ENCODE measurements at places on chromosomes 1 and 21.

DNA sequence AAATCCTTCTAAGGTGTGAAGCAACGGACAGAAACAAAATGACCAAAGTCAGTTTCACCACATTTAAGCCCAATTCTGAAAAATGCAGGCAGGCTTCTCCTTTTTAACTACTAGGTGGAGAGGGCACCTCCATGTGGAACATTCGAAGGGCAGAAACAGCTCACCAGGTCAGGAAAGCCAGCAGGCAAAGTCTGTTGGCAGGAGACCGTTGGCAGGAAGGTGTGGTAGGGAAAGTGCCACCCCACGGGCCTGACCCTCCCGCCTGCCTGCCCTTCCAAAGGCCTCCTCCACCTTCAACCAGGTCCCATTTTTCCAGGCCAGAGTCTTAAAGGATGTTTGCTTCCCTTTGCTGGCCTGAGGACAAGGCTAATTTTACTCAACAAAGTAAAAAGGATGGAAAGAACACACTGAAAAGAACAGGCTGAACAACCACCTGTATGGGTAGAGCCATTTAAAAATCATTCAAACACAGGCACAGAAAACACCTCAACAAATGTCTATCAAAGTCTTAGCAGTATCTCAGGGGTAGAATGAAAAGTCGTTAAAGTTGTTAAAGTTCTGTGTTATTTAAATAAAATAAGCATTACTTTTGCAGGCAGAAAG is 26.4 kb downstream of the CAPZB start:
- no peak for DNase-seq

DNA sequence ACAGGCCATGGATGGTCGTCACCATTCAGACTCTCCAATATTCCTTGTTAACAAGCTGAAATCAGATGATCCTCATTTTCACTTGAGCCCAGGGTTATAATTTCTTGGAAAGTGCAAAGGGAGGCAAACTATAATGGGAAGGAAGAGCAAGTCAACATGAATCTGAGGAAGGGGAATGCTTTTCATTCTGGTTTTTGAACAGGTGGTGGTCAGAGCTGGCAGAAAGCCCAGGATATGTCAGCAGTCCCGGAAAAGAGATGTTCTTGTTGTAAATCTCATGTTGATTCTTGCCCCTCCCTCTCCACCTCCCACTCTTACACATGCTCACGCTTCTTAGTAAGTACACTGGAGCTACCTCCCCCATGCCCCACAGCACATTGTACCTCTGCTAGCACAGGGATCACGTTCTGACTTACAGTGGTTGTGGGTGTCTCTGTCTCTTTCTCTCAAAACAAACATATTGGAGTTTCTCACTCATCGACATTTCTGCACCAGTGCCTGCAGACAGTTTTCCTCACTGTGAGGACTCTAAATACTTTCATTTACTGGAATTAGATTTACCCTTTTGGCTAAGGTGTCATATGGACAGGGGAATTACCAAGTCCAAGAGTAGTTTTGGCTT is 77.6 kb downstream of the XCL2 start:
- DNase-seq: peak; percentile 36

- DNase-seq: peak; percentile 84
These were observed 58.4 kb upstream of the COL6A1 start for GRCh38 chr21:45923146-45923545.

DNA sequence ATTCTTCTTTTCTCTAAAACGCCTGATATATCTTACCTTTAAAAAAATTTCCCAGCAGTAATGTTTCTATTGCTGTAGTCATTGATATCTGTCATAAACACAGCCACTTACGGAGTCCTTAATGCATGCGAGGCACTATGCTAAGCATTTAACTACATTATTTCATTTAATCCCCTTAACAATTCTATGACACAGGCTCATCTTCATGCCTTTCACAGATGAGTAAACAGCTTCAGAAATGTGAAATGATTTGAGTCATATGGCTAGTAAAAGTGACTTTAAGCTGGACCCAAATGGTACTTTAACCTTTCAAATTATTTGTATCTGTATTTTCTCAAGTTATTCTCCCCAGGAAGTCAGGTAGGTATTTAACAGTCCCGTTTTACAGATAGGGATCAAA is 125.1 kb upstream of the FGGY start:
- no peak for DNase-seq

DNA sequence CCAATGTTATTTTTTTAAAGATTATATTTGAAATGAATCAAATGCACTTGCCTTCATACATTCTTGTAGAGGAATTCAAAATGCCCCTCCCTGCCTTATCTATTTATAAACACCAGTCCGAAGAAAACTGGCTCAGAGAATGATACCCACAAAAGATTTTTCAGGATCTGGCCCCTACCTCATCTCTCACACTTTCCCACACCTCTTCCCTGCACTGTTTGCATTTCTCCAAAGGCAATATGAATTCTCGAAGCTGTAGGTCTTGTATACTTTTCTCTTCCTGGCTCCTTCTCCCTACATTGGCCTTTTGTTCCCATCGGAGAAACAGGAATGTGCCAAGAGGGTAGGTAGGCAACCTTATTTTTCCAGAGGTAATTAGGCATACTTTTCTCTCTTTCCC is 12.0 kb upstream of the CCDC190 start:
- no peak for DNase-seq

- no peak for DNase-seq
These were observed 136.6 kb upstream of the GFI1 start for GRCh38 chr1:92623187-92623778.

GRCh38 chr1:7106442-7107108 is 321.3 kb downstream of the CAMTA1 start:
- DNase-seq: no peak

DNA sequence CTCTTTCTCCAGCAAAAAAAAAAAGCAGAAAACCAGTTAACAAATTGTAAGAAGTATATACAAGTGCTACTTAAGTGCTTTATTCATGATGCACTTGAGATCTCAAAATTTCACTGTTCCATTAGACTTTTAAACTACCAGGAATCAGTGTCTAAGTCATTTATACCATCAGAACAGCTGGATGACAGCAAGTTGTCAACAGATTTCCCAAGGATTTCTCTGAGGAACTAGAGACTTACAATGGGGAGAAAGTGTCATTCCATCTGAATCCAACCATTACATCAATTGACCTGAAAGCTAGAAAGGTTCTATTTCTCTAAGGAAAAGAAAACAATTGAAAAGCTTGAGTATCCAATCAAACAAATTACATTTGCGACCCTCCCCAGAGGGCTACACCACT is 43.8 kb downstream of the USH2A start:
- DNase-seq: no peak

- no peak for DNase-seq
These were observed 187.1 kb upstream of the NFIA start for GRCh38 chr1:60895252-60895651.

DNA sequence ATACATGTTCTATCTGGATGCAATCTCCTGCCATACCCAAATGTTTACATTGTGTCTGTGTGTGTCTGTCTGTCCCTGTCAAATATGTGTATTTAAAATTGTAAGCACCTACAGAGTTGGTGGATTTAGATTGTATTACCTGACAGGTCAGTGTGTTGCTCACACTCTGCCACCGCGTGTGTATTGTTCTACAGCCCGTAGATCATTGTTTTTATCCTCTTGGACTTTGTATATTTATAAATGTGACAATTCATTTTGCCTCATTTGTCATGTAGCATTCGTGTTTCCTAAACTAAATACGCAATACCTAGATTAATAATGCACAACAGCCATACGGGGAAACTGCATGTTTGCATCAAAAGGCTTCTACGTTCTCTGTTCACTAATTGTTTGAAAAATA is 634 bp downstream of the ALG14 start:
- no peak for DNase-seq

DNA sequence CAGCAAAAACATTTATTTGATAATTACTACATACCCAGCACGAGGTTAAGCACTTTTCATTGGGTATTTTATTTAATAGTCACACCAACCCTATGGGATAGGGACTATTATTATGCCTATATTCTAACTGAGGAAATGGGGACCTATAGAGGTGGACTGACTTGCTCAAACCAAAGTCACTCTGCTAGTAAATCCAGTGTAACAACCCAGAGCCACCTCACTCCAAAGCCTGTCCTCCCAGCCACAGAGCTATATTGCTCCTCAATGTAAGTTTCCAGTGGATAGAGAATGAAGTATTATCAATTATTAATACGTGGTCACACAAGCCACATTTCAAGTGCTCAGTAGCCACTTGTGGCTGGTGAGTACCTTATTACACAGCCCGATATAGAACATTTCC is 97.5 kb downstream of the RGS2 start:
- DNase-seq: no peak

DNA sequence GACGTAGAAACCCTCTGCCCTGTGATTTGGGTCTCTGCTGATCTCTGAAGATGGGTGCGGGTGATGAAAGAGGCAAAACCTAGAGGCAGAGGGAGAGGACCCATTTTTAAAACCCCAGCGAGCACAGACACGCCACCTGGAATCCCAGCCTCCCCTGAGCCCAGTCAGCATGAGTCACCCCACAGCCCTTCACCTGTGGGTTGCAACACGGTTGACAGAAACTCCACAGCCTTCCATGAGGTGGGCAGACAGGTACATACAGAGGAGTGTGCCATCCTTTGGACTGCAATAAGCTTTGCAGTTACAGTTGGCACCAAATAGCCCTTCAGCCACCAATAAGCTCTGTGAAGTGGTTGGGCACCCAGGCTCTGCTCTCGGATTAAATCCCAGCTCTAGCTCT is 2.1 kb upstream of the GRHL3 start:
- DNase-seq: no peak

DNA sequence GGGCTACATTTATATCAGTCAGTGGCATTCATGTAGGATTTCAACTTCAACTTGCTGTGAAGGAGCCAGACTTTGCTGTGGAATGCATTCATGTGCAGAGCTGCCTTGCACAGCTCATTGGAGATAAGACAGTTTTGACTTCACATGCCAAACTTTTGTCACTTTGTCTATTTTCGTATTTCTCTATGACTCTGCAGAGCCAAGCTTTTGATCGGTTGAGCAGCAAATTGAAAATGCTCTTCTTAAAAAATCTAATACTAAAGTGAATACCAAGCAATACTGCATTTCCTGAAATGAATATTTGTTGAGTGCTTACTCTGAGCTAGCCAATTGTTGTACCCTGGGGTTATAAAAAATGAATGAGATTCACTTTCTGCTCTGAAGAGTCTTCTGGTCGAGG is 388.7 kb downstream of the ST6GALNAC3 start:
- no peak for DNase-seq

DNA sequence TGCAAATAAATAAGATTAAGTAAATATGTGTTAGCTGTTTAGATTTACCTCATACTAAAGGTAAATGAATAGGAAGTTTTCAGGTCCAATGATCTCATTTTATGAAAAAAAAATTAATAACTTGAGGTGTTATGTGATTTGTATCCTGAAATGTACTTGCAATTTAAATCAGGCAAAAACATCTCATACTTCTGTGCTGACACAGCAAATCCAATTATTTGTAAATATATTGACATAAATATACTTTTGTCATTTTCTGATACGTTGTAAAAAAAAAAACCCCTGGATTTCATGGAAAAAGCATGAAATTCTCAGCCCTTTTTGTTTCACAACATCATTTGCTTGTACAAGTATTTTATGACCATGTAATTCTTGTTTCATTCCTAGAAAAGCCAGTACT is 184.1 kb upstream of the NCAM2 start:
- no peak for DNase-seq

GRCh38 chr21:43623588-43623987 is 35.7 kb downstream of the HSF2BP start:
- DNase-seq: no peak

GRCh38 chr21:36654796-36655325 is 44.1 kb upstream of the SIM2 start:
- DNase-seq: no peak

DNA sequence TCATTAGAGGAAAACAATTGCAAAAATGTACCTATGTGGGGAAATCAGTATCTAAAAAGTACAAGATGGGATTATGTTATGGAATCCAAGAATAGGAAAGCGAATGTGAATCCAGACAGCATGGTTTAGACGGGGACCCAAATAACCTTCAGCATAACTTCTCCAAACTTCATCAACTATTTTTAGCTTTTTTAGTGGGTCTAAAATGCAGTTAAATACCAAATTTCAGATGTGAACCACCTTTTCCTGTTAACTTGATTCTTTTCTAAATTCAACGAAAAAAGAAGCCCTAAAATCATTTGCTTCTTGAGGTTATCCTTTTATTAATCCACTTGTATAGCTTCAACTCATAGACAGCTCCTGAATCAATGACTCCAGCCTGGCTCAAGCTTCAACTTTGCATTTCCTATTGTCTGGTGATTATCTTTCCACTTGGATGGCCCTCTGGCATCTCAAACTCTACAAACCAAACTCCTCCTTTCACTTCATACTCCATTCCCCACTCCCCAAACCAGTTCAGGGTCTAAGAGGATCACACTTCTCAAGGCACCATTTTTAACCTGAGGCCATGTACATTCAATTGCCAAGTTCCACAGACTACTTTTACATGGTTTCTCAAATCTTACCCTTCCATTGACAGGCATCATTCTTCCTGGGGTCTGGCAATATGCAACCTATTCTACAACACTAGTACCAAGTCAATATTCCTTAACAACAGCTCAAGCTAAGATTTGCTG is 7.4 kb downstream of the ERRFI1 start:
- no peak for DNase-seq

- DNase-seq: no peak
These were observed 344.7 kb downstream of the DUSP10 start for GRCh38 chr1:221397141-221397540.

DNA sequence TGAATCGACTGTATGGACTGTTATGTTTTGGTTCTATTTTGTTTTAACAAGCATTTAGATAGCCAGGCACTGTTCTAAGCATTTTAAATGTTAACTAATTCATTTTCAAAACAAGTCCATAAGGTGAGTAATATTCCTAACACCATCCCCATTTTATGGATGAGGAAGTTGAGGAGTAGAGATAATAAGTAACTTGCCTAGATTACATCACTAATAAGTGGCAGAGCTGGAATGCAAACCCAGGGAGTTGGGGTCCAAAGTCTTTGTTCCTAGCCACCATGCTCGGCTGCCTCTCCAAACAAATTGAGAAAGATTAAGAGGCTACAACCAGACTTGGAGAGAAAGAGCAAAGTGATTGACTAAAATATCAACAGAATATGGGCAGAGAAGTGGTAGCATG is 12.6 kb upstream of the LEPR start:
- DNase-seq: no peak

GRCh38 chr1:84913555-84913892 is 20.5 kb upstream of the LPAR3 start:
- DNase-seq: no peak

- no peak for DNase-seq
These were observed 11.4 kb downstream of the SMYD2 start for GRCh38 chr1:214292322-214292721.

- no peak for DNase-seq
These were observed 131.4 kb upstream of the RAB4A start for GRCh38 chr1:229139331-229140118.

- no peak for DNase-seq
These were observed 61.0 kb downstream of the SMYD2 start for GRCh38 chr1:214341932-214342331.

GRCh38 chr1:50181027-50181663 is 72.4 kb downstream of the ELAVL4 start:
- DNase-seq: no peak
